NCI-H2107 (cell line): ENCODE measurements at places on chromosomes 5 and 9.

- DNase-seq = no peak
Observed at GRCh38 chr5:135031813-135032694, 2.0 kb downstream of the PITX1 start.

GRCh38 chr9:87836951-87837705, 45.5 kb upstream of the SPATA31E1 start:
- no peak for DNase-seq

DNA sequence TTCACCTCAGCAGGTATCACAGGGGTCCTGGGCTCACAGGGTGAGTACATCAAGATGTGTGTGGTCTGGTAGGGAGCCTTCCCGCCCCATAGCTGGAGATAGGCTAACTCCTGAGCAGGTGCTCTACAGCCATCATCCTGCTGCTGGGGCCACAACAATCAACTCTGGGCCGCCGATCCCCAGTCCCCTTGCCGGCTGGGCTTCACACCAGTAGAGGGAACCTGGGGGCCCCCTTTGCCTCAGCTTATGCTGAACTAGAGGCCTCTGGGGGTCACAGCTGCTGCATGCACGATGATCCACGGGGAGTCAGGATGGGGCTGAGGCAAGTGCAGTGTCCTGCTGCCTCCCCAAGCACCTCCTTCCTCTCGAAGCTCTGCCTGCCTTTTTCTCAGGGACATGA, 46.5 kb downstream of the IRF1 start:
- DNase-seq = no peak

- no peak for DNase-seq
Observed at GRCh38 chr5:73540192-73540591, 25.2 kb downstream of the ANKRA2 start.

DNA sequence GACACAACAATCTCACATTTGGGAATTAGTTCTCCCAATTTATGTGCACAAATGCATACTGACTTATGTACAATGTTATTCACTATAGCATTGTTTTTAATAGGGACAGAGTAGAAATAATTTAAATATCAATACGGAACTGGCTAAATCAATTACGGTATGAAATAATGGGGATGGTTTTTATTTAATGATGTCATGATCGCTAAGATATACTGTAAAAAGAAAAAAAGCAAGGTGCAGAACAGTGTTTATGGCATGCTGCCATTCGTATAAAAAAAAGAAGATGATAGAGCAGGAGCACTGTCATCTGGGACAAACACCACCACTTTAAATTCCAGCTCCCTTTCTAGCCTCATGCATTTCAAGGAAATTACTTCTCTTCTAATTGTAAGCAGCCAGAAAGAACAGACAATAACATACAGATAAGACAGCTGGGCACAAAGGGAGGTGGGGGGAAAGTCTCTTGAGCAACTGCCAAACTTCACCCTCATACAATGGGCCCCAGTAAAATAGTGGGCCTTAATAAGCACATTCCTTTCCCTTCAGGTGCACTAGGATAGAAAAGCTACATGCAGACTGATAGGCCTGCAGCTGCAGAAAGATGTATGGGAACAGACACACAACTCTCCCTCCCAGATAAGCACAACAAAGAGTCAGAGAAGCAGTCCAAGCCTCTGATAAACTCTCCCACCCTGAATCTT, 8.4 kb downstream of the SREK1IP1 start:
- DNase-seq = no peak

DNA sequence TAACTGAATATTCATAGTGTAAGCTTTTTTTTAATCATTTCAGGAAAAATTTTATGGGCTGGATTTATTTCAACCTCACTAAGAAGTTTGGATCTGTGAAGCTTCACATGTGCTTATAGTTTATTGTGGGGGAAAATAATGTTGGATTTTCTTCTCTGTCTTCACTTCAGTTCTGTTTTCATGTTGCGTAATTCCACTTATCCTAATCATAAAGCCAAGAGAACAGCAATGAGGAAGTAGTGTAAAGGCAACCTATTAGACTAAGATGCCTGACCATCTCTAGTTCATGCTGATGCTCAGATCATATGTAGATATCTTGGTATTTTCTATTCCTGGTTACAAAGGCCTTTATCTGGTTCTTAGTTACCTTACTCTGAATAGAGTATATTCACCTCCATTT, 50.0 kb downstream of the CD180 start:
- DNase-seq = no peak

GRCh38 chr9:4324513-4324912, 24.6 kb upstream of the GLIS3 start:
- no peak for DNase-seq

- no peak for DNase-seq
Observed at GRCh38 chr5:160166973-160167623, 47.8 kb upstream of the PWWP2A start.

- DNase-seq = no peak
Observed at GRCh38 chr5:119338326-119338946, 17.4 kb upstream of the TNFAIP8 start.
